ENCODE measurements at places on chromosomes 5 and 9.
A peak's percentile ranks its signal among the peaks of the same experiment; 100 is the strongest.

GRCh38 chr9:18928711-18929110 is 104.3 kb downstream of the SAXO1 start:
- no peak for DNase-seq

DNA sequence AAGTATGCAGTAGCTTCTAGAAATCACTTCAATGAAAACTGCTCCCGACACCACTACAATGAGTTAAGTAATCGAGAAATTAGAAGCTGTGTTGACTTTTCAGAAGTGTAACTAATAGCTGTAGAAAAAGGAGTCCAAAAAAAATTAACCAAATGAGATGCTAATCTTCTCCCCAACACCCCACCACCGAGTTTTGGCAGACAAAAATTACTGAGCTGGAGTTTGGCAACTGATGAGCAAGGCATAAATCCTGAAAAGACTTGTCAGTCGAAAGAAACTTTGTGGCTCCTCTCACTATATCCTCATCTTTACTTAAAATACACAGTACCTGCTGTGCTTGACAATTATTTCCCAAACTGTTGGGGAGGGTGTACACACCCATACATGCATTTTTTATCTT is 191.9 kb downstream of the EBF1 start:
- DNase-seq: no peak

DNA sequence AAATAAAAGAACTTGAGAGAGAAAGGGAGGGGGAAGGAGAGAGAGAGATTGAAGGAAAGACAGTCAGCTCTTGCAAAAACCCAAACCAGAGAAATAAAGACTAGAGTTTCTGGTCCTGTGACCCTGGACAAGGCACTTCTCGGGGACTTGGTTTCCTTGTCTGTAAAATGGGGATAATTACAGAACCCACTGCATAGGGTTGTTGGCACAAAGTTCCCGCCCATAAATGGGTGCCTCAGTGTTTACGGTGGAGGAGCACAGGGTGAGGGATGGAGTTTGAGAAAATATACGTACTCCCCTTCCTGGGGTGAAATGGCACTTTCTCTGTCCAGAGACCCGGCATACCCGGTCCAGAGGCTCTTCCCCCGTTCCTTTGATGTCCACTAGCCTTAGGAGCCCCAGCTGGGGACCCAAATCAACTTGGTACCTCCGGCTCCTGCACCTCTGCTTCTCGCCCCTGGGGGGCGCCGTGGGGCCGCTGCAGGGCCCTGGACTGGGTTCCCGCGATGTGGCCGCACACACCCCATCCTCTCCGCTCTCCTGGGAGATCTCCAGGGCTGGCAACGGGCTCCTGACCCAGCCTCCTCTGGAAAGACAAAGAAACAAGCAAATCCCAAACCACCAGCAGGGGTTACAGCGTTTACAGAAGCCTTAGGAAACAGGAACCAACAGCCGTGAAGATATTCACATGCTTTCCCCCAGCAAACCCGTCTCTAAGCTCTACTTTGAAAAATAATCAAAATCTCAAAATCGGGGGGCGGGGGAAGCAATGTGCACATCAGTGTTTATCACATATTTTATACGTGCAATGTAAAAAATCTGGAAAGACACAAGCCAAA is 26.3 kb downstream of the PTGES start:
- peak; percentile 64 for DNase-seq

DNA sequence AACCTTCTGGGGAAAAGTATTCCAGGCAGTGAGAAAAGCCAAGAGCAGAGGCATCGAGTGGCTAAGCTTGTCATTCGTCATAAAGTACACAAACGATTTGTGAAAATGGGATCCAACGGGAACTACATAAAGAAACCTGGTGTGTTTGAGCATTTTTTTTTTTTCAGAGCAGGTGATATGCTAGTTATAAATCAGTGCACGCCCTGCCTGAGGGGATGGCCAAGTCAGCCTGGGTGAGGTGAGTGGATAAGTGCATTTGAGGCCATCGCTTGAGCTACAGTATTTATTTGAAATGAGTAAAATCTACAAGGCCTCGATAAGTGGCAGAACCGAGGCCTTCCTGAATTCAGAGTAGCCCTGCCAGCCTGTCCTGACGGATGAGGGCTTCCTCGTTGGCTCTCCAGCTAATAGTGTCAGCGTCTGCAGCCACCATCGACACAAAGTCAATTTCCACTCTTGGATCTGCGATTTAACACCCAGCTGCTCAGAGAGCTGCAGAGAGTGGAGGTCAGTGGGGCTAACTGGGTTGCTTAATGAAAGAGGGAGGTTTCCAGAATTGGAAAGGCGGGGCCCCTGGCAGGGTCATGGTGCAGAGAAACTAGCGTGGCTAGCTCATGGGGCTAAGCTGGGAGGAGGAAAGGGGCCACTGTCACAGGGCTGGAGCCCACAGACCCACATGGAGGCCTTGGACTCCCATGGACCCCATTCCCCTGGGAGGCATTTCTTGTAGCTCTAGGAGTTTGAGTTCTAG is 27.3 kb downstream of the PPARGC1B start:
- DNase-seq: no peak

- peak; percentile 85 for DNase-seq
Measured at GRCh38 chr5:179820483-179821297, at the start of gene SQSTM1. TSS of gene SQSTM1 (plus strand) at chr5:179820905. CDS start at chr5:179820937, 32 bp downstream.

DNA sequence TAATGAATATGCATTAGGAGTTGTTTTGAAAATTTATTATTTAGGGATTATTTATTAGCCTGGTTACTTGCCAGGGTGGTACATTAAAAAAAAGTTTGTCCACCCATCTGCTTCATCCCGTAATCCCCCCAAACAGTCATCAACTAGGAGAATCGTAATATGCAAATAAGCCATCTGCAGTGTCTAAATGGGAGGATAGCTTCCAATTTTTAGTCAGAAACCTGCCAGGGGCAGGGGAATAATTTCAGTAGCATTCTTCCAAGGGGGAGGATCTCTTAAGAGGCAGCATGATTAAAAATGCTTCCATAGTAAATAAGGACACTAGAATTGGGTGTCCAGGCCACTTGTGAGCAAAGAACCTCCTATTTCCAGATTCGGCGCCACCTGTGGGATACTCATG is 43.3 kb downstream of the SH3GL2 start:
- no peak for DNase-seq

DNA sequence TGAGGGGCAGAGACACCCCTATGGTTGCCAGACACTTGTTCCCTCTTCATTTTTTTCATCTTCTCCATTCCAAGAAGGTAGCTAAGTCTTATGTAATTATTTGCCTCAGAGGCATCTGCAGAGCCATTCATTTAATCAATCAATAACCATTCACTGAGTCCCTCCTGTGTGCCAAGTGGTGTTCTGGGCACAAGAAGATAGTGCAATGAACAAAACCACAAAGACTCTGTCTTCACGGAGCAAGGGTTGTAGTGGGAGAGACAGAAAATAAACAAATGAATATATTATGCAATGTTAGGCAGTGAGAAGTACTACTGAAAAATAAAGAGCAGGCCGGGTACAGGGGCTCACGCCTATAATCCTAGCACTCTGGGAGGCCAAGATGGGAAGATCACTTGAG is 41.4 kb upstream of the CTNNA1 start:
- no peak for DNase-seq

DNA sequence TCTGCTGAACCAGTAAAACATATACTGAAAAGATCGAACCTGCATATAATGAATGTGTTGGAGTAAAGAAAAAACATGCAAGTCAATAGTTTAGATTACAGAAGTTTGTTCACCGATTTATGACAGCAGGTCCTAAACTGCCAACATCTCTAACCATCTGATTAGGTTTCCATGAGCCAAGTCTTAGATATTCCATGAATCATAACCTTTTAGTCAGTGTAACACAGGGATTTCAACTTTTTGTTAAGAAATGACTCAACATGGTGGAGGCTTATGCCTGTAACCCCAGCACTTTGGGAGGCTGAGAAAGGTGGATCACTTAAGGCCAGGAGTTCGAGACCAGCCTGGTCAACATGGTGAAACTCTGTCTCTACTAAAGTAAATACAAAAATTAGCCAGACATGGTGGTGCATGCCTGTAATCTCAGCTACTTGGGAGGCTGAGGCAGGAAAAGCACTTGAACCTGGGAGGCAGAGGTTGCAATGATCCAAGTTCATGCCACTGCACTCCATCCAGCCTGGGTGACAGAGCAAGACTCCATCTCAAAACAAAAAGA is 38.7 kb downstream of the APC start:
- DNase-seq: no peak

DNA sequence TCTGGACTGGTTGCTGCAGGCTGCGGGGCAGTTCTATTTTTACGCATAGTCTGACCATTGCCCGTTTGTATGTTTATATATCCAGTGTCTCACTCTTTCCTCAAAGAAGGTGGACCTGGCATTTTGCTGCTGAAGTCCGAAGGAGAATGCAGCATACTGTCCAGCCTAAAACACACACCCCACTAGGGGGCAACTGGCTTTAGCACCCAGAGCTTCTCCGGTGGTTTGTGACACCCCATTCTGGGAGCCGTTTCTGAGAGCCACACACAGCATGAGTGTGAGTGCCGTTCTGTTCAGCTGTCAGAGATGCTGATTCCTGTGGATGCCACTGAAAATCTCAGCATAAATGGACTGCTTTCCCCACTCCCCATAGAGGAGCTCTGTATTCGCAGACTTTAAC is 290.5 kb upstream of the TAS2R1 start:
- no peak for DNase-seq

- DNase-seq: no peak
Measured at GRCh38 chr5:153559926-153560325, 69.5 kb downstream of the GRIA1 start.

- DNase-seq: no peak
Measured at GRCh38 chr9:91130796-91131318, 230.9 kb downstream of the AUH start.

GRCh38 chr5:111667128-111667736 is 89.8 kb downstream of the NREP start:
- no peak for DNase-seq

- no peak for DNase-seq
Measured at GRCh38 chr9:95815961-95816360, 59.5 kb upstream of the ERCC6L2 start.

DNA sequence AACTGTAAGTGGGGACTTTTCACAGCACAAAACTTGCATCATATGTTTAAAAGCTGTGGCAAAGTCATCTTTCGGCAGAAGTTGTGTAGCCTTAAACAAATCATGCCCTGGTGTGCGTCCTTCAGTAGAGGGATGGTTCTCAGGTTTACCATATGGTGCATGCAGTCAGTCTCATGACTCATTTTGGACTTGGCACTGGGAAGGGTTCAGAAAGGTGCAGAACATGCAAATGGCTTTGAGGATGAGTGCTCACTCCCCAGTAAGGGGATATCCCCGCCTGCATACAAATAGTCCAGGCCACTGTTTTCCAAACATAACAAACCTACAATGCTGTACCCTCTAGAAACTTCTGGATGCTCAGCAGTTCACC is 260.3 kb downstream of the NDUFS4 start:
- no peak for DNase-seq

DNA sequence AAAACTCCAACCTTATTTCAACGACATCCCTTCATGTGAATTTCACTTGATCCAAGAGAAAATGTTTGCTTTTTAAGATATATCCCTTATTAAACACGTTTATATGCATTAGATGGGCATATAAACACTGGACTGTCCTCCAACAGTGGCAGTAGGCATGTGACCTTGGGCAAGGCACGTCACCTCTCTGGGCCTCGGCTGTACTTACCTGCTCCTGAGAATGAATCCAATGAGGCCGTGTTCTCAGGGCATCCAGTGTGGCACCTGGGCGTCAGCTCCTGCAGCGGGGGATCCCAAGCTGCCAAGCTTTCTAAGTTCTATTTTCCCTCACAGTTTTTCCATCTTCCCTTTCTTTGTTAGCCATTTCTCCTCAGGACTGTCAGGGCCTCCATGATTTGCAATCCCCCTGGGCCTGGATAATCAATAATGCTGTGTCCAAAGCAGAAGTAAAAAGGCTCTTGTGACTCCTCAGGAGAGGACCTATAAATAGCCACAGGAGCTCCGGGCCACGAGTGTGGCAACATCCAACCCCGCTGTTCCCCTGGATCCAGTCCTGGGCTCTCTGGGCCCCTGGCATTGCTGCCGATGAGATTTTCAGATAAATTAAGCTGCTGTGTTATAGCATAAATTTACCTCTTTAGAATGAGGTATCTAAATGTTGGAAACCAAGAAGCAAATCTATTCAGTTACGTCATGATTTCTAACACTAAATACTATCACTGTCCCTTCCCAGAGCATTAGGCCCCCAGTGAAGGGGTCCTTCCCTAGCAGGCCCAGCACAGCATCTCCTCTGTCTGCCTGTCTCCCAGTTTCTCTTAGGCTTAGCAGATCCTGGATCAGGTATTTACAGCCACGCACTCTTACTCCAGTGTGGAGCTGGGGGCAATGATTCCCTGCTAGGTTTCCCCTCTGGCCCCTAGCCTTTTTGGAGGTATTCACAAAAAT is 76.8 kb downstream of the PTPN3 start:
- DNase-seq: no peak

- DNase-seq: no peak
Measured at GRCh38 chr5:161934486-161934885, 86.6 kb downstream of the GABRA1 start.

- DNase-seq: no peak
Measured at GRCh38 chr5:35971186-35971877, 19.9 kb downstream of the UGT3A1 start.

- DNase-seq: no peak
Measured at GRCh38 chr9:124420991-124421543, 5.8 kb upstream of the PSMB7 start.

DNA sequence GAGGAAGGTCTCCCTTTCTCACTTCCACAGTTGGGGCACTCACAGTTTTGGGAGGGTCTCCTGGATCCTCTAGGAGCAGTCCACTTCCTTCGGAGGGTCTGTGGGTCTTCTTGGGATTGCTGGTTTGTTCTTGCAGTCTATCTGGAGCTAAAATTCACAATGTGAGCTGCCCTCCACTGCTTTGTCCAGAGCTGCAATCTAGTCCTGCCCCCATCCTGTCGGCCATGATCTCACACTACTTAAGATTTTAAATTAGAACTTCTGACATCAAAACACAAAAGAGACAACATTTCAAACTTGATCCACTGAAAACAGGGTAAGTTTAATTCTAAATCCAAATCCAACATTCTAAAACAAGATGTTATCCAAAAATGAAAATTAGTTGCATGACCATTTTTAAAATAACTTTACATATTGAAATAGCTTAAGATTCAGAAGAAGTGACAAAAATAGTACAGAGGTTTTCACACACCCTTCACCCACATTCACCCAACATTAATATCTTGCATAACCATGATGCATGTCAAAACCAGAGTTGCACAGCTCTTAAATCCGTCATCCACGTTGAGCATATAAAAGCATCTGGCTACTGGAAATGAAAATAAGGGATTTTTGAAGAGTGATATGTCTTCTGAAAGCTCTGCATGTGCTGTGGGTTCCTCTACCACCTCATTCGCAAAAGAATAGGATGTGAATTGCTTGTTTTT is 113.7 kb upstream of the EPB41L4A start:
- DNase-seq: no peak

GRCh38 chr9:110583237-110583636 is 3.7 kb upstream of the SVEP1 start:
- no peak for DNase-seq

Data from activated naive CD8-positive, alpha-beta T cell treated with anti-CD3 and anti-CD28 coated beads for 36 hours (primary cell).